ENCODE measurements at places on chromosomes 2 and 18.

- DNase-seq = no peak
Measured at GRCh38 chr18:8657050-8657820, 48.0 kb downstream of the RAB12 start.

GRCh38 chr18:6683112-6683876 is 46.2 kb upstream of the ARHGAP28 start:
- no peak for DNase-seq

GRCh38 chr2:11802782-11803191 is 56.4 kb downstream of the LPIN1 start:
- no peak for DNase-seq

DNA sequence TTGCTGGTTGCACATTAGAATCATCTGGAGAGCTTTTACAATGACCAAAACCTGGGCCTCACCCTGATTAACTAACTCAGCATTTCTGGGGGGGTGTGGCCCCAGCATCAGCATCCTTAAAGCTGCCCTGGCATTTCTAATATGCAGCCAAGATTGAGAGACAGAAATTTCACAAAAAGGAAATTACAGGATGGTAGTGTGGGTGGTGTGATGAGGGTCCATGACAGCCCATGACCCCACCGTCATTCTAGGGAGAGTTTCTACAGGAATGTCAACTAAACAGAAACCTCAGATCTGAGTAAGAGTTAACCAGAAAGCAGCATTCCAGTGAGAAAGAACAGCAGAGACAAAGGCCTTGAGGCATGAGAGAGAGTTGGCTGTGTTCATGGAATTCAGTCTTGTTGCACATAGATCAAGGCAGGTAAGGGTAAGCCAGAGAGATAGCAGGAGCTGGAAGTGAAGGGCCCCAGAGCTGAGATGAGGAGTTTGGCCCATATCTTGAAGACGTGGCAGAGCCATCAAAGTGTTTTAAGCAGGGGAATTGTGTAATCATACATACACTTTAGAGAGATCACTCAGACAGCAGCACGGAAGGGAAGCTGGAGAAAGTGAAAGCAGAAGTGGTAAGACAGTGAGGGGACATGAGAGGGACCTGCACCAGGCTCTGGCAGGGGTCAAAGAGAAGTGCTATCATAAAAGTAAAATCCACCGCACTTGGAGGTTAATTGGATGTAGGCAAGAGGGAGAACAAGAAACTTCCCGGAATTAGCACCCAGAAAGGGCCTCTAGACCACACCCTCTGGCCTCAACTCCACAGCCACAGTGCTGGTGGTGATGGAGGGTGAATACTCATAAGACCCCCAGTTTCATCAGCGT is 7.8 kb upstream of the TRABD2A start:
- DNase-seq = no peak

DNA sequence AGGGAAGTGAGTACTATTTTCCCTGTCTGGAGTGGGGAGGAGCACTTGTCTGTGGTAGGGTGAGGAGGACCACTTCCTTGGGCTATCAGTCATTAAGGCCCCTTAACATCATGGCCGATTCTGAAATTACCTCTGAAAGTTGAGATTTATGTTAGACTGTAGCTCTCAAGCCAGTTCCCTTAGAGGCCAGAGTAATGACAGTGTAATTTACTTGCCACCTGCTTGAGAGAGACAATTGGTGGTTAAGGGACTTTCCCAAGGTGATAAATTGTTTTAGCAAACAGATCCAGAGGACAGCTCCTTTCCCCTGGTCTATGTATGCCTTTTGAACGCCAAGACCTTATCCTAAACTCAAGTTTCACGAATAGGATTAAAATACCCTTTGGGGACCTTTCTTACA is 56.1 kb downstream of the NEDD4L start:
- no peak for DNase-seq

DNA sequence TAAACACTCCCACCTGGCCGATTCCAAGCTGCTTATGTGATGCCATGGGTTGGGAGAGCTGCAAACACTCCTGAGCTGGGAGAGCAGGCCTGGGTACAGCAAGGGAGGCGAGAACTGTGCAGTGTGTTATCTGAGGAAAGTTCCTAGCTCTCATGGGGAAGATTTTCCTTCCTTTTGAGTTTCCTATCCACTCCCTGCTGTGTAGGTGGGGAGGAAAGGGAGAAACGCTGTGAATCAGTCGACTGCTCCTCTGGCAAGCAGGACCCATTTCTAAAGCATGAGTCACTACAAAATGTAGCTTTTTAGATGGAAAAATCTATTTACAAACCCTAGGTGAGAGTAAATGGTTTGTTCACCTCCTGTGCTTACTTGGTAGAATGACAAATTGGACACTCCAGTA is 80.4 kb downstream of the SH3RF3 start:
- DNase-seq = no peak

DNA sequence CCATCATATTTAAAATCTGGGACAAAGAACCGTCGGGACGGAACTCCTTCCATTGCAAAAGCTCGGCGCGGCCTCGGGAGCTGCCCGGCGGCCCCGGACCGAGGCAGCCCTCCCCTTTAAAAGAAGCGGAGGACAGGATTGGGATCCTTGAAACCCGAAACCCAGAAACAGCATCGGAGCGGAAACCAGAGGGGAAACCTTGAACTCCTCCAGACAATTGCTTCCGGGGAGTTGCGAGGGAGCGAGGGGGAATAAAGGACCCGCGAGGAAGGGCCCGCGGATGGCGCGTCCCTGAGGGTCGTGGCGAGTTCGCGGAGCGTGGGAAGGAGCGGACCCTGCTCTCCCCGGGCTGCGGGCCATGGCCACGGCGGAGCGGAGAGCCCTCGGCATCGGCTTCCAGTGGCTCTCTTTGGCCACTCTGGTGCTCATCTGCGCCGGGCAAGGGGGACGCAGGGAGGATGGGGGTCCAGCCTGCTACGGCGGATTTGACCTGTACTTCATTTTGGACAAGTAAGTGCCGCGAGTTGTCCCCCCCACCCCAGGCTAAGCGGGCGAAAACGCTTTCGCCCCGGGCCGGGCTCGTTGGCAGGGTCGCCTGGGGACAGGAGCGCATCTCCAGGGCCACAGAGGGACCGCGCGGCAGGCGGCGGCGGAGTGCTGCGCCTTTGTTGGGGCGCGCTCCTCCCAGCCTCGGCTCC is at the start of gene ANTXR1:
ANTXR1 (plus strand) TSS at position 38 of the 698 bp plus-strand sequence; CDS start at position 359, 321 bp downstream.
- DNase-seq = no peak

DNA sequence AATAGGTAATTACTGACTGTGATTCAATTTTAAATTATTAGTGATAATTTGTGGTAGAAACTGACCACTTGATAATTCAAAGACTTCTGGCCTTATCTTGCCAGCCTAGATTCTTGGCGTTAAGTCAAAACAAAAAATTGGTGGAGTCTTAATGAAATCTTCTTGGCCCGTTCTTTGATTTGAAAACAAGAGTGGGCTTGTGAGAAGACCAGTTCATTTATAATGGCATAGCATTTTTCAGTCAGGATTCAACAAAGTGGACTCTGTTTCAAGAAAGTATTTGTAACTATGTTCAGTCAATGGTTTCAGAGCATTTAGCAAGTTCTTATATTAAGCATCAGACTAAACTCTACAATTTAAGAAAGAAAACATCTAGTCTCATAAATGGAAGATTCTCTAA is 26.0 kb downstream of the ITGA4 start:
- no peak for DNase-seq

DNA sequence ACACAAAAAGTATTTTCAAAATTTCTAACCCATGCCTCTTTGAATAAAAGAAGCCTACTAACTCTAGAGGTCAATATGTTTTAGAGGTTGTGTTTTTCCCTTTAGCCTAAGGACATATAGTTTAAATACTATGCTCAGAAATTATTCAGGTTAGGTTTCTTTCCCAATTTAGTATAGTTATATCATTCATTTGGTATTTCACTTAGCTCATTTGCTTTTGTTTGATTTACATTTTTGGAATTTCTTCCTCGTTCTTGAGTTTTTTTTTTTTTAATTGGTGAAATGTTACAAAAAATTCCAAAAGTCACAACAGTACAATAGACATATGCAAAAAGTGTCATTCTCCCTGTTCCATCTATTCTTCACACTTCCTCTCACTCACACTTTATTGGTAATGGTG is 371.3 kb upstream of the TNP1 start:
- DNase-seq = no peak

GRCh38 chr2:176085861-176086771 is 2.4 kb upstream of the EVX2 start:
- DNase-seq = no peak

DNA sequence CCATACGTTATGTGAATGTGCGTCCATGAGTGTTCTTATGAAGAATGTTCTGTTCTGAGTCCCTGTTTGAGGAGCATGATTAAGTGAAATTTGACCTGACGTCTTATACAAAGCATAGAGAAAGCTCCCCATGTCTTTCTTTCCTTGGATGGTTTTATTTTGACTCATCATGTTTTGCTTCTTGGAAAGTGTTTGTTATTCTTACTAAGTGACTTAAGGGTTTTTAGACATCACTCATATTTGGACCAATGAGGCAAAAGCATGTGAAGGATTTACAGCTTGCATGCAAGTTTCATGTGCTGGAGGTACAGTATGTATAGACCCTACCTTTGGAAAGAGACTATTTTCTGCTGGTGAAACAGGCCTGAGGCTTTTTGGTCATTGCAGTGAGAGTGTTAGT is 33.5 kb upstream of the ZEB2 start:
- peak; percentile 82 for DNase-seq

GRCh38 chr2:64817453-64817852 is 163.7 kb upstream of the SERTAD2 start:
- no peak for DNase-seq

DNA sequence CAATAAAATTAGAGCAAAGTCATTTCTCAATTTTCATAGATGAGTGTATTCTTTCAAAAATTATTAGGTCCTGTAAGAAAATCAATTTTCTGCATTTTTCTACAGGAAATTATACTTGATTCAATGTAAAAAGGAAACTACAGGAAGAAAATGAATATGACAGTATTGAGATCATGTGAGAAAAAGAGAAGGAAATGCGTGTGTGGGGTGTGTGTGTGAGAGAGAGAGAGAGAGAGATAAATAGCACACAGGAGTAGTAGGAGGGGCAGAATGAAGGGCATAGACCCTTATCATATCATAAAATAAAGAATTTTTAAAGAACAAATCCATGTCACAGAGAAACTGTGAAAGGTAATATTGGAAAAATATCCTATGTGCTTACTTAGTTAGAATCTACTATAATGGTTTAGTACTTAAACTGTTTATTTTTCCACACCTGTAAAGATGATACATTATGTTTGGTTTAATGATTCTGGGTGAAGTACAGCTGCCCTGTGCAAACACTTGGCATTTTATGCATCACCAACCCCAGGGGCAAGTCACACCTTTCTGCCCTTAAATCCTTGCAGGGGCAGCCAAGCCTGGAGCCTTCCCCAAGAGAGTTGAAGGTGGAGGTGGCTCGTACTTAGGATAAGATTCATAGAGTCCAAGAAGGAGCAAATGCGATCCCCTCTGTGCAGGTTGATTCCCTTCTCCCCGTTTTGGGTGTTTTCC is 276.4 kb downstream of the TGIF1 start:
- no peak for DNase-seq

DNA sequence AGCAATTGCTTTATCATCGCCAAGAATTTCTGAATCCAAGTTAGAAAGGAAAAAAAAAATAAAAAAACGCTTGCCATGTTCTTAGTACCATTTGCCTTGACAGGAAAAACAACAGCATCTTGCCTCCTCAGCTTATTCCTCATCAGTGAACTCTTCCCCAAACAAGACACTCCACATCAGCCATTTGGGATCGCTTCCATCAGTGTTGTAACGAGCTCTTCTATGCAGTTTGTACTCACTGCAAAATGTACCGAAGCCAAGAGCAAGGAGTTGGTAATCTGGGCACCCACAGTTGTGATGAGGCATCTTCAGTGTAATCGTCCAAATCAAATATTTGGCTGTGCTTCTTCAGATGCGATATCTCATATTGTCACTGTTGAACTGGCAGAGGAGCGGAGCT is 503.7 kb downstream of the TMEM182 start:
- DNase-seq = no peak

DNA sequence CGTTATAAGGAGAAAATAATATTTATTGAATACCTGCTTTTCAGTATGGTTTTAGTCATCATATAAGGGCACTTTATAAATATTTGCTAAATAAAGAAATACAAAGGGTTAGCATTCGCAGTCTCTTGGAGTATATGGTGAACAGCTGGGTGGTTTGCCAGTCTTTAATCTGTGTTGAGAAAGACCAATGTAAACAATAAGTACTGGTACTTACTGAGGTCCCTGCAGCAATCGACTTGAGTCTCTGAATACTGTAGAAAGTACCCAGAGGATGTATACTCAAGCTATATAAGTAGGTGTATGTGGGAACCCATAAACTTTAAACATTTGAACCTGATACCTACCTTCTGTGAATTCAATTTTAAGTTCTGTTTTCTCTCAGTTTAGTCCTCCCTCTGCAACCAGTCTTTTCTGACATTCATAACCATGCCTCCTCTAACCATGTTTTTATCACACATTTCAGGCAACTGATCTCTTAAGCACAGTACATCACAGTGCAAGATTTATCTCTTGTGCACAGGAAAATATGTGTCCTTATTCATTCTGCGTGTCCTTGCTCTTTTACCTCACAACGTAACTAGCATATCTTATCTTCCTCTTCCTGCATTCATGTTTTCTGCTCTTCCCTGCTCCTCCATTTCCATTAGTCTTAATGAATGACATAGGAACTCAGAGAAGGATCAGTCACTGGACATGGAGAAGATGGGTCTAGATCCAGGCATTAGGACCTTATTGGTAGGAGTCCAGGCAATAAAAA is 21.7 kb downstream of the C18orf63 start:
- DNase-seq = no peak

GRCh38 chr2:187011206-187011832 is 162.3 kb upstream of the ZSWIM2 start:
- no peak for DNase-seq

- no peak for DNase-seq
Measured at GRCh38 chr2:108316461-108317258, 28.0 kb downstream of the SULT1C2 start.

DNA sequence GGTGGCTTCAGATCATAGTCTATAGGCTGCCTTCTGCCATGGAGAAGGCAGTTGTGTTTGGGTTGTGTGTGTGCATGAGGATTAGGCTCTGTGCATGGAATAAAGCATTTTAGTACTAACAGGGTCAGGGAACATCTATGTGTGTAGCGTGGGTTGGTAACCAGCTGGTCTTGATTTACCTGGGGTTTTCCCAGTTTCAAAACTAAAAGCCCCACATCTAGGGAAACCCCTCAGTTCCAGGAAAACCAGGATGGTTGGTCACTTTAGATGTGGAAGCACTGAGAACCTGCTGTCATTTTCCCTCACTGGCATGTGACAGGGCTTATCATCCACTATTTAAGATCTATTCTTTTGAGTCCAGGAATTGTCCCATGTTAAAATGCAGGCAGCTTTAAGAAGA is 116.3 kb downstream of the POLE4 start:
- no peak for DNase-seq

GRCh38 chr18:13460946-13461345 is 242.4 kb downstream of the LDLRAD4 start:
- no peak for DNase-seq
